ENCODE measurements at places on chromosomes 11 and 22.

- no peak for DNase-seq
Observed at GRCh38 chr11:116733969-116734508, 38.7 kb downstream of the BUD13 start.

DNA sequence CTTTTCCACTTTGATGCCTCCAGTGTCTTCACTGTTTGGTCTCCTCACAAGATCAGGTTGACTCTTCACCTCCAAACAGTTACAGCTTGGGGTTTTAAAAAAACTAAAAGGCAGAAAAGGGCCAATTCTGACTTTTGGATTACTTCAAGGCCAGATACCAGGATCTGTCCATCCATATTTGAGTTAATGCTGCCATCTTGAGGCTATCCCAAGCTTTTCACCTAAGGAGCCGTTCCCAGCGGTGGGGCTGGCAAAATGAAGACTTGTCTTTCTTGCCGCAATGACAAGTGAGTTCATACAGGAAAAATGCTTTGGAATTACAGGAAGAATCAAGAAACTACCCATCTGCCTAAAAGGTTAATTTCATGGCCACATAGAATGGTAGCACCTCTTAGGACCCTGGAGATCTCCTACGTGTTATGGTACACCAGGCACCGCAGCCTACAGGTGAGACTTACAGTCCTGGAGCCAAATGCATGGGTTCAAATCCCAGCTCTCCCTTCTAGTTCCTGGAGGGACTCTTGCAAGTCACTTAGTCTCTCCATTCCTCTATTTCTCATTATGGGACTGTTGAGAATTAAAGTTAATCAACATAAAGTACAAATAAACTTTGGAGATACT is 6.0 kb upstream of the OR5B21 start:
- DNase-seq, result no peak

- no peak for DNase-seq
Observed at GRCh38 chr11:75949023-75949672, 134.1 kb downstream of the UVRAG start.

- DNase-seq, result peak; percentile 50
Observed at GRCh38 chr11:125345421-125346178, 150.5 kb downstream of the FEZ1 start.

GRCh38 chr11:108887436-108888238 is 222.8 kb downstream of the DDX10 start:
- no peak for DNase-seq

- DNase-seq, result no peak
Observed at GRCh38 chr11:113168354-113169342, 145.7 kb upstream of the TTC12 start.

GRCh38 chr22:28146401-28147314 is 227.6 kb upstream of the PITPNB start:
- no peak for DNase-seq
